ENCODE measurements at places on chromosomes 2 and 18.

DNA sequence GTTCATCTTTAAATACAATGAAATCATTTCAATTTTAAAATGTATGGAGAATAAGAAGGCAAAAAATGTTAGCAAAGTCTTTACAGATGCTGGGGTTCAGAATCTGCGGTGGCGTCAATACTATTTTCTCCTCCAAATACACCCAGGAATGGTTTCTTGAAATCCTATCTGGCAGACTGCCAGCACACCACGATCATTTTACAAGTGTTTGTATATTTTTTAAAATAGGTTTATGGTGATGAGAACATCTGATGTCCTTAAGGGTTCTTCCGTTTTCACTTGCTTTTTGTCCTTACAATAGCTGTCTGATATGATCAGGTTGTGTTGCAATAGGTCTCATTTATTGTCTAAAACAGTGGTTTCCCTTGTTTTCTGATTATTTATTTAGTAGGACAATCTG lies 89.6 kb downstream of the CMPK2 start:
- DNase-seq: no peak

DNA sequence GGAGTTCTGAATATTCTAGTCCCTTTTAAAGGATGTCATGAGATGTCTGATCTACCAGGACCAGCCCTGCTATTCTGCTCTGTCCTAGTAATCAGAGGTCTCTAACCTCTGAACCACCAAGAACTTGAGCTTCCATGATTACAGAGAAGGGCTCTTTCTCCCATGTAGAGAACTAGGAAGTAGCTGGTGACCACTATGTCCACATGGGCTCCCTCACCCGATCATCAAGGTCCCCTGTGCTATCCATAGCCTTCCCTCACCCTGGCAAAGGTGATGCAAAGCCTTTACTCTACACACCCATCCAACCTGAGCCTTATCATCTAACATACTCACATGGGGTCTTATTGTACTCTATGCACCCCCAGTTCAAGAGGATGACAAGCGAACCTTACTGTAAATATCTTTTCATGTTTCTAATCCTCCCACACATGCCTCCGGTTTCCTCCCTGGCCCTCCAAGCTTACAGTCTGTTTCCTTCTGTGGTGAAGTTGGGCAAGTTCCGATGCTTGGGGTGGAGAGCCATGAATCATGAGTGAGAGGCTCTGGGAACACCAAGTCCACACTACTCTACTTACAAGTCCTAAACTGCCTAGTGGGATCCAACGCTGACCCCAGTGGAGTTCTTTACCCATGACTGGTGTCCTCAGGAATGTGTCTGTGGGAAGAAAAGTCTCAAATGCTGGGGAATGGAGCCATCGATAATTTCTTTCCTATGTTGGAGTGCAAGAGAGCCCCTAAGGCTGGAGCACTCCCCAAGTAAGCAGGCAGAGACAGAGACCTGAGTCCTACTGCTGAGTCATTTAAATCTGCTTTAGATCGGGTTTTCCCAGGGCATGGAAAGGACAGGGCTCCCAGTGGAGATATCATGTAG lies 73.3 kb upstream of the KLF7 start:
- DNase-seq: no peak

GRCh38 chr2:151051574-151052220 lies 210.0 kb downstream of the RBM43 start:
- DNase-seq: no peak

DNA sequence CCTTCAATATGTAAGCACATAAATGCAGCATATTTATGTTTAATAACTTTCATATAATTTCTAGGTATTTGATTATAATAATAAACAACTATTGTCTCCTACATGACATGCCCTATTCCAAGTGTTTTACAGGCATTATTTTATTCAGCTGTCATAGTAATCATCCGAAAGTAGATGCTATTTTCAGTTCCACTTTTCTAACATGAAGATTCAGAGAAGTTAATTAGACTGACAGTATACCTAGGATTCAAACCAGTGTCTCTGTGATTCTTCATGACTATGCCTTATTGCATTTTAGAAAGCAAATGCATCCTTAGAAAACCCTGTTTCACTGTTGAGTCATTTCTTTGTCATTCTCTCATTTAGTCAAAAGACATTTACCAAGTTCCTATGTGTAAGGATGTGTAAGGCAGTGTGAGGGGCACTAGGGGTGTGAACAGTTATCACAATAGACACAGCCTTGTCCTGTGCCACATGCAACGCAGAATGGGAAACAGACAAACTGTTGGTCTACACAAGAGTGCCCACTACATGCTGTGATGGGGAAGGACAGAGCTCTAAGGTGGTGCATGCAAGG lies 79.8 kb downstream of the DTNA start:
- no peak for DNase-seq

DNA sequence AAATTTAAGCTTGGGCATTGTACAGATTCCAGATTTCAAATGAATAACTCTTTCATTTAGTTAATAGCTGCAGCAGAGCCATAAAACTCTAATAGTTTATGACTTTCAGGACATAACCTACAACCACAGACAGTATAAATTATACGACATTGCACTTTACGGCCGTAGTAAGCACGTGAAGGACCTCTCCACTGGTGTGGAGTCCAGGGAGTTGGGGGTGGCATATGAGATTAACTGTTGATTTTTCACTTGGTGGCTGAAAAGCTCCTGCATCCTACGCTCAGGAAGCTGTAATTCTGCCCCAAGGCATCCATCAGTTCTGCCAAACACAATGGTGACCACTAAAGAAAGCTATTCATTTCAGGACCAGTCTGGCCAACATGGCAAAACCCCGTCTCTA lies 376.2 kb downstream of the SOX11 start:
- no peak for DNase-seq

DNA sequence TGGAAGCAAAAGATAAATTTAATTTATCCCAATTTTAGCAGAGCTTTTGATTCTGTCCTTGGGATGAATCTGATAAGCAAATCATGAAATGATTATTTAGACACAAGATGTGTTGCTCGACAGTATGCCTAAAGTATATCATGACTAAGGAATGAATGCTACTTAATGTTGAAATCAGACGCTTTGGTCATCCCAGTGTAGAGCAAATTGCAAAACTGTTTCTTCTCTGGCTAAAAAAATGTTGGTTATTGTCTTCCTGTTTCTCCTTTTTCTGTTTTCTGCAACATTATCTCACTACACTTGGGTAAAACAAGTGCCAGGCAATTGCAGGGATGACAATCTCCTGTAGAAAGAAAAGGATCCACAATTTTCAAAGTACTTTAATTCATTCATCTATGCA lies 66.4 kb downstream of the BABAM2 start:
- DNase-seq: no peak

DNA sequence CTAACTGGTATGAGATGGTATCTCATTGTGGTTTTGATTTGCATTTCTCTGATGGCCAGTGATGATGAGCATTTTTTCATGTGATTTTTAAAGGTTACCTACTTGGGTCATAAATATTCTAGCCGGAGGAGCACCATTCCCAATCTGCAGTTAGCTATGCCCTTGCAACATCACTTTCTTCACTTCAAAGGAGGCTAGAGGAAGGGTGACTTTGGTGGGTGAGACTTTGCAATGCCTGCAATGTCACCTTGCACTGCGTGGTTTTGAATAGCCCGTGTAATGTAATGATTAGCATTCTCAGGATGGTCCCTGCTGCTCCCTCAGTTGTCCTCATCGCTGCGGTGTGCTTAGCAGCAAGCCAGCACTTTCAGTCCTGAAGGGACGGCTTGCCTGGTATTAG lies 56.1 kb upstream of the CHRNA1 start:
- no peak for DNase-seq

DNA sequence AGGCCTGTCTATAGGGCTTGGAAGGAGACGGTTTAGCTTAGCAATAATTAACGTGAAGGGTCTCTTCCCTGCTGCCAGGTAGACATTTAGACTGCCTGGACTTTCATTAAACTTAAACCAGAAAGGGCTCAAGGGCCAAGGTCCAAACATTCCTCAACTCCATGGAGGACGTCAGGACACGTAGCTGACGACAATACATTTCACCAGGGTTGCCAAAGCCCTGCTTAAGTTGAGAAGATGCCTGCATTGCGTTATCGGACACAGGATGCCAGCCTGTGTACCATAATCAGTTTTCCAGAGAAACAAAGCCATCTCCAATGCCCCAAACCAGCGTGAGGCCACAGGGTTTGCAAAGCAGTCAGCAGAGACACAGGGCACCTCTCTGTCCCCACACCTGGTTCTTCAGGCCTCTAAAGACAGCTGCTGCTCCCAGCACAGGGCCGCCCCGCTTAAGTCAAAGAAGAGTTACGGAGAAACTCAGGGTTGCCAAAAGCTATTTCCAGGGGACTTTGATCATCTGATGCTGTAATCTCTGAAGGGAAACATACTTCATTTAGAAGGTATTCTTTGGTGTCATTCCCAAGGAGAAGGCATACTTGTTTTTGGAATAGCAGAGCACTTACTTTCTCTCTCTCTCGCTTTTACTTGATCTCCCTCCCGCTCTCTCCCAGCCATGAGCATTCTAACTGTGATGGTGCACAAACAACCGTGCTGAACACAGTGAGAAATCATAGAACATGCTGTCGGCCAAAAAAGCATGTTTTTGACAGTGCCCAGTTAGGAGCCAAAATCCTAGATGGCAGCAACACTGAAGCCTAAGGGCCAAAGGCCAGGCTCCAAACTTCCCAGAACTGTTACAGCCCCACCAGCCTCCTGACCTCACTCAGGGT lies 46.0 kb downstream of the TTC32 start:
- DNase-seq: no peak

GRCh38 chr2:120278901-120279300 lies 26.2 kb downstream of the RALB start:
- DNase-seq: no peak

DNA sequence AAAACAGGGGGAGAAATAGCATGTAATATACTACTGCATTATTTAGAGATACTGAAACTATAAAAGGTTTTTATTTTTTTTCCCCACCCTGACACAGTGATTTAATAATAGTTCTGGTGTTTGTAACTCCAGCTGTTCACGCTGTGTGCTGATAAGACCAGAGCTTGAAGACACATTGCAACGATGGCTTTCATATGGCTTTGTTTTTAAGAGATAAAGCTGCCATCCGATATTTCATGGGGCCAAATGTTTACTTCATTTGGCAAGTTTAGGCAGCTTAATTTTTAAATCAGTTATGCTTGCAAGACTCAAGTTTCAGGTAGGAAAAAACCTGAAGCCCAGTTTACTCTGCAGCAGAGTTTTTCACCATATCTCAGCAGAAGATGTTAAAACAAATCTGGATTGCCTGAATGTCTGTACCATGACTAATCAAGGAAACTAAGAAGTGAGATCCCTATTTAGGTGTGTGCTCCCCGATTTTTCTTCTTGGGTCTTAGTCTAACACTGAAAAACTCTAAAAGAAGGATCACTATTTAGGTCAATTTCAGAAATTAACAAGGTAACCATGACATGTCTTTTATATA lies 508.6 kb downstream of the PARD3B start:
- DNase-seq: no peak

DNA sequence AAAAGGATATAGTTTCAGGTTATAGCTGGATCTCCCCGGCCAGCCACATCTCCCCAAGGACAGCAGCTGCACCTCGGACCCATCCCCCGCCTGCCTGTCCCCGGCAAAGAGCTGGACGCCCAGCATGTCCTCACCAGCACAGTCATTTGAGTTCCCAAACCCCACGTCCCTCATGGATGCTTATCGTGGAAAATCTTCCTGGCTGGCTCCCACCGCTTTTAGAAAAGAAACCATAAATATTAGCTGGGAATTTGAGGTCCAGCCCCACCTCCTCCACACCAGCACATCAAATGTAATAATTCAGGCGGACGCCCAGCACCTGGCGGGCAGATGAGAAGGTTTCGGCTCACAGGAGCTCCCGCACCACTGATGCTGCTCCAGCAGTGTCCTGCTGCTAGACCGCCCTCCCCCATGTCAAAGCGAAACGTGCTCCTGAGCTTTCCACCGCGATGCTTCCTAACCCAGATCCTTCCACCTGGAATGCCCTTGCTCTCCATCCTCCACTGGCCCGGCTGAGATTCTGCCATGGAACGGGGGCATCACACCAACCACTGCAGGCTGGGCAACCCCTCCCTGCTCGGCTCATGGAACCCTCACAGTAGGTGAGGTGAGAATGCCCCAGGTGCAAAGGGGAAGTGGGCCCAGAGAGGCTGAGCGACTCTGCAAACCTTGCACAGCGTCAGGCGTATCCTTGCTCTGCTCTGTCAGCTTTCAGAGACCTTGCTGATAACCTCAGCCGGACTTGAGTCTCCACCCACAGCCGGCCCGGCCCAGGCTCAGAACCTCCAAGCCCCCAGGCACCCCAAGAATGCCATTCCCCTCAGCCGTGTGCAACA lies 71.5 kb upstream of the GPC1 start:
- DNase-seq: no peak

DNA sequence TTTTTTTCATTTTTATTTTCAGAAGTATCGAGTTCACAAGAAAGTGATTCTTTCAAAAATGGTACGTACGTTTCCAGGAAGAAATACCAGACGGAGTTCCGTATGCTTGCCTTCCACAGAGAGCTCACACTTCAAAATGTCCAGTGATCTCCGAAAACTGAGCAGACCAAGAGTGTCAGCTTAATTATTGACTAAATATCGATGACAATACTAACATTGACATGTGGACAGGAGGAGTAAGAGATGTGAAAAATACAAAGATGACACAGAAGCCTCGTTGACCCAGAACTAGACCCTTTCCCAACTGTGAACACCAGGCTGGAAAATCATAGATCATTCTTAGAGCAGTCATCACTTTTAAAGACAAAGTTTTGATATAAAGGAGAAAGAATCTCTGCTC lies 440.0 kb upstream of the POU3F3 start:
- no peak for DNase-seq

DNA sequence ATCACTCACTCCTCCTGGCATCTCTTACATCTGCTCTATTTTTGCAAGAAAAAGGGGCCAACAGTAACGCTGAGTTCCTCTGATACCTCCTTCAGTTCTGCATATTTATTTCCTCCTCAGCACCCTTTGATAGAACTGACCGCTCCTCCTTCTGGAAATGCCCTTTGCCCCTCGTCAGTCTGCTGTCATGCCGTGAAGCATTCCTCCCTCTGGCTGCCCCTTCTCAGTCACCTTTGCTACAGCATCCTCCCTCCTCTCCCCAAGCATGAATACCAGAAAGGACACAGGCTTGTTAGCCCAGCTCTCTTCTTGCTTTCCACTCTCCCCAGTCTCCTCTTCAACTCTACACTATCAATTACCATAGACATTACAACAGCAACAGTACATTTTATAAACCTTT lies 135.4 kb downstream of the NBAS start:
- no peak for DNase-seq

DNA sequence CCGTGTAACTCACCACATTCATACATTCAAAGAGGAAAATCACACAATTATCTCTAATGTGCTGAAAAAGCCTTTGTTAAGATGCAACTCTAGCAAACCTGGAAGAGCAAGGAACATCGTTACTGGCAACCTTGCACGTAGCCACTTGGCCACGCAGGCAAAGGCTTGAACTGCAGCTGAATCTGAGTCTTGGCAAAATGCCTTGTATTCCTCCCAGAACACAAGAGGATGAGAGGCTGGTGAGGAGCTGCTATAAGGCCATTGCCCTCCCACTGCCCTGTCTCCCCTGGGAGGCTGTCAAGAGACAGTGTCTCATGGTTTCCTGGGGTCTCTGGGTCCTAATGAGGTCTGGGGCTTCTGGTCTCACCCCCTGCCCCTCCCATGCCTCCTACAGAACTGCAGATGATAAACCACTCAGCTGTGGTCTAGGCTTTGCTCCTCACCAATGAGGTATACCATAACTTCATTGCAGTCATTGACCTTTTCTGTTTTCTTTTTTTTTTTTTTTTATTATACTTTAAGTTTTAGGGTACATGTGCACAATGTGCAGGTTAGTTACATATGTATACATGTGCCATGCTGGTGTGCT lies 141.4 kb downstream of the SPP2 start:
- DNase-seq: no peak

GRCh38 chr2:62145478-62146100 lies 50.3 kb upstream of the B3GNT2 start:
- DNase-seq: no peak

GRCh38 chr2:61988462-61989366 lies 83.2 kb downstream of the COMMD1 start:
- DNase-seq: no peak
